ENCODE measurements at places on chromosomes 2 and 18. TPM values are rescaled to one million over a fixed set of nuclear protein-coding genes. Genes with fewer than 3 reads are reported as not detected.

The TTN gene
- 2.7 TPM for total RNA-seq

The TEKT4 gene
- total RNA-seq, result not detected

The CYTIP gene
- not detected for total RNA-seq

The LOXHD1 gene
- not detected for total RNA-seq

The ASXL3 gene
- 0.59 TPM for total RNA-seq
